G401 (cell line): ENCODE measurements at places on chromosomes 1 and 21. TPM values are rescaled to one million over a fixed set of nuclear protein-coding genes. Genes with fewer than 3 reads are reported as not detected.

- no peak for DNase-seq
Measured at GRCh38 chr1:8607906-8608305, 209.5 kb downstream of the RERE start.

The SELP gene
- total RNA-seq, result not detected in 2 replicates

The MANEAL gene
- 22.0 and 31.3 TPM in 2 replicates for total RNA-seq

The ETV3L gene
- total RNA-seq, result not detected in 2 replicates

- DNase-seq, result peak; percentile 40
Measured at GRCh38 chr1:235069577-235070563, 58.8 kb downstream of the TOMM20 start.

The CYP4B1 gene
- total RNA-seq, result not detected in 2 replicates

DNA sequence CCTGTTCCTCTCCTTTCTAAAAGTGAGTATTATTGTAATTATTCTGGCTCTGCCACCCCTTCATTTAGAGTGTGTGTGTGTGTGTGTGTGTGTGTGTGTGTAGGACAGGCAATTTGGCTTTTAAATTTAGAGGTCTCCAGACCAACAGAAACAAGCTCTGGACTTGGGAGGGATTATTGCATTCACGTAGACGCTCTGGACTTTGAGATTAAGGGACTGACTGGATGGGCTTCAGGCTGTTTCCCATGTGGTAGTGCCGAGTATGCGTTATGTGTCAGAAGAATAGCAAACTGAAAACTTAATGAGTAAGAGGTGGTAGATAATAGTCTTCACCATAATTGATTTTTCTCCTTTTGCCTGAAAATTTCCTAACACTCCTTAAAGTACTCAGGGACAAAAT is 281.9 kb downstream of the USP25 start:
- DNase-seq, result no peak

The SLC25A33 gene
- total RNA-seq, result 42.2 and 48.5 TPM in 2 replicates

DNA sequence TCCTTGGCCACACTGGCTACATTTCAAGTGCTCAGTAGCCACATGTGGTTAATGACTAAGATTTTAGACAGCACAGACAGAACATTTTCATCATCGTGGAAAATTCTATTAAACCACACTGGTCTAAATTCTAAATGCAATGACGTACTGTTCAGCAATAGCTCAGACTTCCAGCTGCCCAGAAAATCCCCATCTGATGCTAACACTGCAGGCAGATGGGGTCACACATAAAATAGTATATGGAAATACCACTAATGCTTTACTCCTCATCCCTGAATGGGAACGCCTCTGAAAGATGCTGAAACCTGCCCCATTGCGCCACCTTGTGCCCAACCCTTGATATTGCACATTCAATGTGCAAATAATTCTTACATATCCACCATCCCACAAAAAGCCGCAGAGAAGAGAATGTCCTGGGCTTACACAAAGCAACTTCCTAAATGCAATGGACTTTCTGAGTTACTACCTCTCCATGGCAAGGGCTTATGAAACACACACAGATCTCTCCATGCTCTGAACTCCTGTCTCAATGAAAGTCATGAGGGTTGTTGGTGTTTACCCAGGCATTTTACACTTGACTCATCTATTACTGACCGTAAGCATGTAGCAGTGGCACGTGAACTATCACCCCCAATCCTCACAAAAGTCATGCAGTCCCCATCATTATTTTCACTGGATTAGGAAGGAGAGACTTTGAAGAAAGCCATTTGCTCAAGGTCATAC is 20.3 kb upstream of the SLC5A9 start:
- DNase-seq, result peak; percentile 72

DNA sequence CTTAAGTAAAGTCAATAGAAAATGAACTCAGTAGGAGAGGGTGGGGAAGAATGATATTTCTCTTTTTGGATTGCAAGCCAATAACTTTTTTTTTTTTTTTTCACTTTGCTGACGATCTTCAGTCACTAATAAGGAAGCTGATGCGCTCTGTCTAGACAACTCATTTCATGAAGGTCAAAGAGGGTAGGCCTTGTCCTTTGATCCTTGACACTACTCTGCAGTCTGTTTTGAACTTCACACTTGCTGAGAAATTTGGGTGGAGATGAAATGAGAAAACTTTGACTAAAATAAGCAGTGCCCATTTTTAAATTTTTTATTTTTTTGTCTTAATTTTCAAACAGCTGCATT is 20.9 kb upstream of the PLXNA2 start:
- DNase-seq, result no peak

- DNase-seq, result no peak
Measured at GRCh38 chr1:218869276-218869675, 304.4 kb upstream of the LYPLAL1 start.

DNA sequence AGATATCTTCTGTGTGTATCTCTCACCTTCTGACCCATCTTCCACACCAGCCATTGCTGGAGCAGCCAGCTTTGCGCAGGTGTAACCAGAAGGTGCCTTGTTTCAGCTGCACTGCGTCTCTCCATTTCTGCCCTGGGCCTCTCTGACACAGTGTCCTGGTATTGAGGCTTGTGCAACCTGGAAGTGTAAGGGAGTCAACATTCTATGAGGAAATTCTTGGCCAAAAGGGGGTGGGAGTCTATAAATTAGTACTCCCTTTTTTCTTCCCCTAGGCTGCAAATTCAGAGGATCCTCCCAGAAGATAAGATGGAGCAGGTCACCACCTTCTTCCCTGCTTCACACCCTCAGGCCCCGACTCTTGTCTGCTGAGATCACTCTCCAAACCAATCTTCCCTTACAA is 109.1 kb downstream of the MRPS6 start:
- no peak for DNase-seq

GRCh38 chr1:102942324-102942723 is 166.0 kb downstream of the COL11A1 start:
- DNase-seq, result no peak

The COX20 gene
- total RNA-seq, result 11.9 and 12.2 TPM in 2 replicates

GRCh38 chr1:177597393-177597792 is 372.5 kb downstream of the SEC16B start:
- DNase-seq, result no peak

DNA sequence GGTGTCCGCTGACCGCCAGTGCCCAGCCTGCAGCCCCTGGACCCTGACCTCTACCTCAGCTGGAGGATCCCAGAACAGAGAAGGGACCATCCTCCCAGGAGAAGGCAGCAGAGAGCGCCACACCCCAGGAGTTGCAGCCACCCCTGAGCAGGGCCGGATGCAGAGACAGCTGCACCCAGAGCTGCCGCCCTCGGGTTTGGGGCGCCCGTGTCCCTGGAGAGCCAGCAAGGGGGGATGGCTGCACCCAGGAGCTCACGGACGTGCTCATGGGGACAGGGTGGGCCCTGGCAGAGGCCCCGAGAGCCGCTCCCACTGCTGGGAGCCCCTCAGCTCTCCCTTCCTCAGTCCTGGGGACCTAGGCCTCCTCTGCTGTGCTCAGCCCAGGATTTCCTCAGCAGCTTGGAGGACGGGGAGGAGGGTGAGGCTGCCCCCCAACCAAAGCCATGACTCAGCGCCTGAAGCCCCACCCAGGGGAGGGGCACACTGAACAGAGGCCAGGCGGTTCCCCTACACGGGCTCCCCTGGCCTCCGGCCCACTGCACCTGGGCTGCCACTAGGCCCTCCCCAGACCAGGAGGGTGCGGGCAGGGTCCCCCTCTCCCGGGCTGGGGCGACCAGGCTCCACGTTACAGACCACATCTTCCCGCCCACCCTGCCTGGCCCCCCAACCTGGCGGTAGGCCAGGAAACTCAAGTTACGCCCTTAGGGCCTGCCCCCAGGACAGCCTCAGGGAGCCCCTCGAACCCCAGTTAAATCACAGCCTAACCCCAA is 2.2 kb downstream of the ACAP3 start:
- DNase-seq, result peak; percentile 43

- DNase-seq, result no peak
Measured at GRCh38 chr1:63936276-63936675, 162.5 kb downstream of the ROR1 start.

GRCh38 chr1:24970399-24970753 is 40.3 kb upstream of the RUNX3 start:
- no peak for DNase-seq

- no peak for DNase-seq
Measured at GRCh38 chr1:117740496-117740895, 134.6 kb downstream of the TENT5C start.

DNA sequence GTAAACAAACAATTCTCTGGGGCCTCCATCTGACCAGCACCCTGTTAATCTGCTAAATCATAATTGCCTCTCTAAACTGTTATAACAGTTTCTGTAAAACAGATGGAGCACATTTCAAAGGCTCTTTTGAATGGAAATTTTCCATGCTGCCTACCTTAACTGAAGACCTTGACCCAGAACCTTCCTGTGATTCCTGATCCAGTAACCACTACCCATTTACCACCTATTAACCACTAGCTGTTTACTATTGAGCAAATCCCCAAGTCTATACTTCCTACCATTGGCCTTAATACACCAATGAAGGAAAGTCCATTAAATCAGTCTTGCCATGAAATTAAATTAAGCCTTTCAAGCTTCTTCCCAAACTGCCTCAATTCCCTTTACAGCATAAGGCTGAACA is 46.3 kb downstream of the RAB3GAP2 start:
- no peak for DNase-seq

The PTPRF gene
- total RNA-seq, result 46.6 and 61.3 TPM in 2 replicates

The OXCT2 gene
- not detected in 2 replicates for total RNA-seq

The HSF2BP gene
- total RNA-seq, result 5.3 and 9.1 TPM in 2 replicates

The MTARC2 gene
- total RNA-seq, result not detected in 2 replicates

DNA sequence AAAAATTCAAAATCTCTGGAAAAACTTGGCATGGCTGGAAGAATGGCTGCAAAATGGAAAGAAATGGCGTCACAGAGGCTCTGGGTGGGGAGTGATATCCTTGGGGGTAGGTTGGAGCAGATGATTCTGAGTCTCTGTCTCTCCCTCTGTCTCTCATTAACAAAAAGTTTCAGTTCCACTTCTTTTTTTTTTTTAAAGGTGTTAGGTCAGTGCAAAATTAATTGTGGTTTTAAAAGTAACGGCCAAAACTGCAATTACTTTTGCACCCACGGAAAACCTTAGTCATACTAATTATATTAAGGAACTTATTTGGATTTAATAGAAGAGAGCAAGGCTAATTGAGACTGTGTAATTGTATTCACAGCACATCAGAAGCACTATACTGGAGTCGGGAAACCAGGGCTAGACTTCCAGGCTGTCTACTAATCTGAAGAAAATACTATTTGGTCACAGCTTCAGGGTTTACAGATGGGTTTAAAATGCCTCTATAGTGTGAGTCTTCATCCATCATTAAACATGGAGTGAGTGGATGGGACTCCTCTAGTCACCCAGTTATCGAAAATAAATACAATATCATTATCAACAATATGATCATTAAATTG is 289.1 kb upstream of the PLD5 start:
- no peak for DNase-seq

The NT5C1A gene
- total RNA-seq, result not detected in 2 replicates

- DNase-seq, result no peak
Measured at GRCh38 chr1:184370850-184371249, 16.0 kb upstream of the C1orf21 start.

The TFAP2E gene
- total RNA-seq, result not detected in 2 replicates

GRCh38 chr1:185017966-185018365 is 27.4 kb upstream of the RNF2 start:
- no peak for DNase-seq
